ENCODE measurements at places on chromosomes 16 and 17. TPM values are rescaled to one million over a fixed set of nuclear protein-coding genes. Genes with fewer than 3 reads are reported as not detected.

Gene SMARCD2
- total RNA-seq: 106 TPM

Gene RNF157
- total RNA-seq: 2.5 TPM

Gene SLC9A5
- total RNA-seq: 0.89 TPM

Gene CMTM2
- total RNA-seq: not detected

Gene EME1
- total RNA-seq: 15.6 TPM

Gene CHMP1A
- 76.0 TPM for total RNA-seq

Gene CBX8
- 4.3 TPM for total RNA-seq

Gene BIRC5
- 100 TPM for total RNA-seq

Gene KRT25
- not detected for total RNA-seq

Gene SNAI3
- under 0.01 TPM for total RNA-seq

Gene SLFN12
- total RNA-seq: 11.6 TPM

Gene TMED6
- not detected for total RNA-seq

Gene MYOCD
- total RNA-seq: under 0.01 TPM

Gene ZNF213
- total RNA-seq: 4.2 TPM

Gene TBC1D24
- total RNA-seq: 9.9 TPM

Gene CES4A
- 0.45 TPM for total RNA-seq

Gene OTOP3
- total RNA-seq: not detected

Gene SYCE1L
- total RNA-seq: 0.34 TPM

Gene CD300LB
- total RNA-seq: not detected

Gene PRSS33
- not detected for total RNA-seq

Gene SLC38A7
- total RNA-seq: 9.9 TPM

Gene CPHXL2
- total RNA-seq: not detected

Gene KRT17
- total RNA-seq: 3.7 TPM

Gene CACNG5
- 0.17 TPM for total RNA-seq
